ENCODE measurements at places on chromosomes 16 and 17.

DNA sequence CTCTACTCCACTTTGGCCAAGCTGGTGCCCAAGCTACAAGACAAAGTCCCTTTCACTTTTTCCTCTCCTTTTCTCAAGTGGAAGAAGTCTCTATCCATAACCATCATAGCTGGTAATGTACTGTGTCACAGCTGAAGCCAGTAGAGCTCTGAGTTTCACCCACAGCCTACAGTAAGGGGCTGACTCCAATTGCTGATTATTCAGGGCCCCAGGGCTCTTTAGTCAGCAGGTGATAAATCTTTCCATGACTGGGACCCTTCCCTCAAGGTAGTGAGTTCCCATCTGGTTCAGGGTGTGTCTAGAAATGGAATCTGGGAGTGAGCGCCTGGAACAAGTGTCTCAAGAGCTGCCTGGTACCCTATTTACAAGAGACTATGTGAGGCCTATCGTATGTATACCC is 436.0 kb upstream of the CA10 start:
- H3K27ac ChIP-seq: no peak overlapping the region
- H3K36me3 ChIP-seq: no peaks in the 10 kb centered on the region
- no peaks in the 10 kb centered on the region for H3K4me1 ChIP-seq
- no peaks in the 10 kb centered on the region for H3K27me3 ChIP-seq
- no peak for DNase-seq

- DNase-seq: no peak
- H3K36me3 ChIP-seq: no peaks in the 10 kb centered on the region
- H3K4me1 ChIP-seq: no peaks in the 10 kb centered on the region
- no peak overlapping the region for H3K27ac ChIP-seq
Measured at GRCh38 chr17:61492759-61493526, 40.7 kb downstream of the TBX4 start.

GRCh38 chr17:228951-229708 is 47.7 kb upstream of the DOC2B start:
- no peak overlapping the region for H3K4me3 ChIP-seq
- no peaks in the 10 kb centered on the region for H3K4me1 ChIP-seq
- no peak overlapping the region for H3K27ac ChIP-seq

DNA sequence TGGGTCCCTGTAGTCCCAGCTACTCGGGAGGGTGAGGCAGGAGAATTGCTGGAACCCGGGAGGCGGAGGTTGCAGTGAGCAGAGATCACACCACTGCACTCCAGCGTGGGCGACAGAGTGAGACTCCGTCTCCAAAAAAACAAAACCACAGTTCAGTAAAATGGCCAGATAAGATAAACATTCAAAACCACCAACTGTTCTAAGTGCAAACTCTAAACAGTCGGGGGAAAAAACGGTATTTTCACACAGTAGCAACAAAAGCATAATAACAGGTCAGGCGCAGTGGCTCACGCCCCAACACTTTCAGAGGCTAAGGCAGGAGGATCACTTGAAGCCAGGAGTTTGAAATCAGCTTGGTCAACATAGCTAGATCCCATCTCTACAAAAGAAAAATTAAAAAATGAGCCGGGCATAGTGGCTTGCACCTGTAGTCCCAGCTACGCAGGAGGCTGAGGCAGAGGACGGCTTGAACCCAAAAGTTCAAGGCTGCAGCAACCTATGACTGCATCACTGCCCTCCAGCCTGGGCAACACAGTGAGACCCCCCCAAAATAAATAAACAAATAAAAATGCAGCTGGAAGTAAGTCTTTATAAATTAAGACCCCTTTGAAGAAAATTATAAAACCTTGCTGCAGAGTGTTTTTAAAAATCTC is 10.8 kb upstream of the HASPIN start:
- H3K27ac ChIP-seq: no peak overlapping the region
- no peaks in the 10 kb centered on the region for H3K27me3 ChIP-seq
- no peak overlapping the region for H3K4me3 ChIP-seq

GRCh38 chr17:49107211-49107557 is 25.4 kb upstream of the B4GALNT2 start:
- no peaks in the 10 kb centered on the region for H3K36me3 ChIP-seq
- no peak overlapping the region for H3K27ac ChIP-seq
- no peaks in the 10 kb centered on the region for H3K27me3 ChIP-seq
- H3K4me1 ChIP-seq: no peaks in the 10 kb centered on the region

DNA sequence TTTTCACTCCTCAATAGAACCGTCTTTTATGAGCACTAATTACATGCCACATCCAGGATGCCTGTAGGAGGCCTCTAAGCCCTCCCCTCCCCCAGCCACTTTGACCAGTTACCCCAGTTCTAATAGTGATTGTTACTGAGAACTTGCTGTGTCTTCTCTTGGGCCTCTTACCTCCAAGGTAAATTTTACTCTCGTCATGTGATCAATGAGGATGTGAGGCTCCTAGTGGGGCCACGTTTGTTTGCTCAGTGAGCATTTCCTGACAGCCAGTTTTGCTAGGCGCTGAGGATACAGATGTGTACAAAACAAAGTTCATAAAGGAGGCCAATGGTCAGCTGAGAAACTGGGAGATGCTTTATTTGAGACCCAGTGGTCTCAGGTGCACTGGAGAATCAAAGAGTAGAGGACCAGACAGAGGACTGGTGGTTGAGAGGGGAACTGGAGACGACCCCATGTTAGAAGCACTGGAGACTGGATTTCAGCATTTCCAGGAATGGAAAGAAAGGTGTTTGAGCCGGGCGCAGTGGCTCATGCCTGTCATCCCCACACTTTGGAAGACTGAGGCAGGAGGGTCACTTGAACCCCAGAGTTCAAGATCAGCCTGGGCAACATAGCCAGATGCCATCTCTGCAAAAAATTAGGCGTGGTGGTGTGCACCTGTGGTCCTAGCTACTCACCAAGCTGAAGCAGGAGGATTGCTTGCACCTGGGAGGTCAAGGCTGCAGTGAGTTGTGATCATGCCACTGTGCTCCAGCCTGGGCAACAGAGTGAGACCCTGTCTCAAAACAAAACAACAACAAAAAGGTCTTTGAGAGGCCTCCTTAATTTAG is 2.6 kb downstream of the ATP2C2 start:
- peaks cover 5% of the 10 kb centered on the region for H3K4me1 ChIP-seq
- peaks cover 16% of the 10 kb centered on the region for H3K27me3 ChIP-seq
- no peak for DNase-seq

DNA sequence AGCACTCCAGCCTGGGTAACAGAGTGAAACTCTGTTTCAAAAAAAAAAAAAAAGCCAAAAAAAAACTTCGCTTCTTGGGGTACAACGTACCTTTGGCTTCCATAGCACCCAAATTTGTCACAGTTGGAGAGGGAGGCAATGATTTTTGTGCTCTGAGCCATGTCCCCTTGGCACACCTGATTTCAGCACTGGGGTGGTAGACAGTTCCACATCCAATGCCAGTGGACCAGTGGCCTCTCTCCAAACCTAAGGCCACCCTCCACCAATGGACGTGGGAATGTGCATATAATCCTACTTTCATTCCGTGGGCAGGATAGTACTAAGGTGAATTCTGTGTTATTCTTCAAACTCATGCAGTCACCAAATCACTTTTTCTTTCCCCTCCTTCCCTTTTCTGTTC is 47.5 kb downstream of the SALL1 start:
- DNase-seq: no peak
- H3K27me3 ChIP-seq: no peaks in the 10 kb centered on the region
- no peaks in the 10 kb centered on the region for H3K4me1 ChIP-seq
- H3K36me3 ChIP-seq: no peaks in the 10 kb centered on the region
- H3K27ac ChIP-seq: no peak overlapping the region
- H3K4me3 ChIP-seq: no peak overlapping the region

DNA sequence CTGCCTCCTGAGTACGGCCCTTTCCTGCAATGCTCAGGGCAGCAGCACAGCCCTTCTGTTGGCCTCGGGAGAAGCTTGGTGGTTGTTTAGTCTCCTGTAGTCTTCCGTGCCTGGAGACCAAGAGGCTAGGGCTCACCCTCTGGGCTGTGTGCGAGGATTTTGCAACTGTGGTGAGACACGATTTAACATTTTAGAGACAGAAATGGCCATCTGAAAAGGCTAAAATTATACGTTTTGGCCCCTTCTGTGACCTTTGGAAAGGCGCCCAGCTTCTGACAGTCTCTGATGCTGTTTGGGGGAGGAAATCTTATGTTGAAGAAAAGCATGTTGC is 33.1 kb downstream of the FOXL1 start:
- no peak overlapping the region for H3K27ac ChIP-seq
- H3K4me1 ChIP-seq: peaks cover 4% of the 10 kb centered on the region
- peak; percentile 29 for DNase-seq

- H3K4me3 ChIP-seq: no peak overlapping the region
- no peaks in the 10 kb centered on the region for H3K36me3 ChIP-seq
- no peak overlapping the region for H3K27ac ChIP-seq
- H3K4me1 ChIP-seq: no peaks in the 10 kb centered on the region
- DNase-seq: no peak
Measured at GRCh38 chr16:89006036-89006752, 29.2 kb upstream of the CBFA2T3 start.

DNA sequence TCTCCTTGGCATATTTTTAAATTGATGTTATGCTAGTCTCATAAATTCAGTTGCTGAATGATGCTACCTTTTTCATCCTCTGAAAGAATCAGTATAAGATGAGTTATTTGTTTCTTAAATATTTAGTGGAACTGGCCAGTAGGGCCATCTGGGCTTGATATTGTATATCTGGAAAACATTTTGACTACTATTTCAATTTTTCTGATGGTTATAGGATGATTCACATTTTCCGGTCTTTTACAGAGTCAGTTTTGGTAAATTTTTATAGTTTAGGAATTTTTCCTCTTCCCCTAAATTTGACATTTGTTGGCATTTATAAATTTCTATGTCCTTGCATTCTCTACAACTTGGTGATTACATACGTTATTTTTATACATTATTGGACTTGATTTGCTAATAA is 296.3 kb upstream of the AXIN2 start:
- no peak for DNase-seq
- H3K27ac ChIP-seq: no peak overlapping the region
- H3K4me1 ChIP-seq: no peaks in the 10 kb centered on the region
- no peaks in the 10 kb centered on the region for H3K36me3 ChIP-seq
- H3K4me3 ChIP-seq: no peak overlapping the region
- H3K27me3 ChIP-seq: no peaks in the 10 kb centered on the region

Measured in uterus (tissue), 4 donors.